ENCODE measurements at places on chromosomes 4 and X.

GRCh38 chr4:826508-827208 lies 729 bp upstream of the CPLX1 start:
- no peak for DNase-seq

DNA sequence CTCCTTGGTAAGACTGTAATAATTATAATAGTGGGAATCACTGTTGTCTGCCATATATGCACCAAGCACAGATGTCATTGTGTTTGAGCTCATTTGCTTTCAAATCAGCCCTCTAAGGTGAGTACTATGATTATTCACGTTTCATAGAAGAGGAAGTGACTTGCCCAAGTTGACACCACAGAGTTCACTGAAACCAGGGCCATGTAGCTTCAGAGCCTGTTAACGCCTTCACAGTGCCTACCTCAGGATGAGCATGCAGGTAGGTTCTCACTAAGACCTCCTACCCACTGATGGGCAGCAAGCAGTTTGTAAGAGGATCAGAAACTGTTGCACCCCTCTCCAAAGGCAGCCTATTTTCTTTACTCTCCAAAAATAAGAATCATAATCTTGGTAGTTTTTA lies 27.4 kb downstream of the TMPRSS11A start:
- DNase-seq, result no peak

GRCh38 chrX:96889726-96890125 lies 6.0 kb downstream of the RPA4 start:
- no peak for DNase-seq

GRCh38 chrX:20089845-20090244 lies 26.9 kb downstream of the MAP7D2 start:
- no peak for DNase-seq

- DNase-seq, result no peak
Measured at GRCh38 chr4:186953599-186954260, 230.1 kb upstream of the FAT1 start.

- DNase-seq, result no peak
Measured at GRCh38 chr4:72909461-72909860, 160.1 kb downstream of the COX18 start.

GRCh38 chr4:154292589-154292988 lies 199.0 kb downstream of the DCHS2 start:
- no peak for DNase-seq

- no peak for DNase-seq
Measured at GRCh38 chrX:110132450-110133114, 129.7 kb downstream of the TMEM164 start.

DNA sequence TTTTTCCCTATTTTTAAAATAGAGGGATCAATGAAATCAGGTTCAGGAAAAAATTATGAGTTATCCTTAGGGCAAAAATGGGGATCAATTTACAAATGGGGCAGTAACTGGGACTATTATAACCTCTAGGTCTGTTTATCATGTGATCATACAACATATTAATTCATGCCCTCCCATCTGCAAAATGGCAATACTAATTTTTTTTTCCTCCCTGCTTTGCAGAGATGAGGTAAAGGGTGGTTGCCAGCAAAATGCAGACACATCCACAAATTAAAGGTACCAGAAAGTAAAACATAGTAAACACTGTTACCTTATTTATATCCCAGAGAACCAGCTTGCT lies 467 bp downstream of the HSD17B11 start:
- no peak for DNase-seq

- no peak for DNase-seq
Measured at GRCh38 chrX:12443534-12444098, 305.3 kb downstream of the FRMPD4 start.

GRCh38 chr4:11480683-11481082 lies 52.0 kb upstream of the HS3ST1 start:
- no peak for DNase-seq

DNA sequence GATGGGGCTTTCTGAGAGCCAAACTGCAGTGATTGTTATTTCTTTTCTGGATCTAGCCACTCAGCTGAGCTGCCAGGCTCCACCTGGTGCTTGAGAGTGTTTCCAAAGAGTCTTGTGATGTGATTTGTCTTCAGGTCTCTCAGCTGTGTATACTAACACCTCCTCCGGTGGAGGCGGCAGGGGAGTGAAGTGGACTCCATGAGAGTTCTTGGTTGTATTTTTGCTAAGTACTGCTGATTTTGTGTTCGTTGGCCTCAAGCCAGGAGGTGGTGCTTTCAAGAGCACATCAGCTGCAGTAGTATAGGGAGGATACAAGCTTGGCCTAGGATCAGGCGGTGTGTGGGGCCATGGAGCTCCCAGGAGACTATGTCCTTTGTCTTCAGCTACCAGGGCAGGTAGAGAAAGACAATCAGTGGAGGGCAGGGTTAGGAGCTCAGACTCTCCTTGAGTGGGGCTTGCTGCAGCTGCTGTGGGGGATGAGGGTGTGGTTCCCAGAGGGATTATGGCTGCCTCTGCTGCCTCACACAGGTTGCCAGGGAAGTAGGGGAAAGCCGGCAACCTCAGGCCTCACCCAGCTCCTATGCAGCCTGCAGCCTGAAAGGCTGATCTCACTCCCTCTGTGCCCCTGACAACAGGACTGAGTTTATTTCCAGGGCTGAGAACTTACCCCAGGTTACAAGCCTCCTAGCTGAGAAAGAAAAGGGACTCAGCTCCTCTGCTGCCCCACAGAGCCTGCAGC lies 62.4 kb downstream of the NPFFR2 start:
- no peak for DNase-seq

- no peak for DNase-seq
Measured at GRCh38 chr4:75229806-75230570, 284.2 kb downstream of the RCHY1 start.
